ENCODE measurements at places on chromosomes 2 and 18. TPM values are rescaled to one million over a fixed set of nuclear protein-coding genes. Genes with fewer than 3 reads are reported as not detected.

Gene RNF144A
- total RNA-seq: 0.07 TPM

Gene VIT
- total RNA-seq: not detected

Gene POTEI
- total RNA-seq: 0.87 TPM

Gene ING5
- 34.4 TPM for total RNA-seq

Gene PDE11A
- 0.52 TPM for total RNA-seq

Gene NABP1
- total RNA-seq: 52.4 TPM

Gene DUSP2
- total RNA-seq: 25.1 TPM

Gene MAB21L4
- total RNA-seq: not detected

Gene TUBA4B
- not detected for total RNA-seq

Gene PAIP2B
- 2.6 TPM for total RNA-seq

Gene RAB17
- 2.9 TPM for total RNA-seq

Gene ARHGAP25
- total RNA-seq: 172 TPM

Gene LRRC30
- not detected for total RNA-seq

Gene TEKT4
- total RNA-seq: not detected

Gene FSHR
- not detected for total RNA-seq

Gene LOXL3
- total RNA-seq: 0.15 TPM

Gene UGT1A3
- total RNA-seq: not detected

Gene SERPINB10
- total RNA-seq: not detected

Gene SIX3
- total RNA-seq: not detected

Gene MAP2
- 0.97 TPM for total RNA-seq

Gene LRATD1
- not detected for total RNA-seq

Gene PTPN4
- total RNA-seq: 56.7 TPM

Gene AQP12B
- not detected for total RNA-seq

Gene PSTPIP2
- total RNA-seq: not detected

Gene PRKAG3
- not detected for total RNA-seq

Gene GALNT5
- total RNA-seq: not detected

Gene HNRNPLL
- 131 TPM for total RNA-seq

Gene STPG4
- not detected for total RNA-seq

Gene LBH
- total RNA-seq: 7.1 TPM

Gene CARF
- 11.8 TPM for total RNA-seq

Gene HOXD9
- total RNA-seq: not detected

Gene CYP27A1
- not detected for total RNA-seq

Gene SLC16A14
- 0.29 TPM for total RNA-seq

Gene EGR4
- total RNA-seq: 0.14 TPM

Gene ZNF512
- 43.7 TPM for total RNA-seq

Gene UGT1A4
- total RNA-seq: not detected

Gene FBXO41
- 44.9 TPM for total RNA-seq

All from Karpas-422 (cell line).